PC-3 (cell line): ENCODE measurements at places on chromosomes 2 and 18. TPM values are rescaled to one million over a fixed set of nuclear protein-coding genes. Genes with fewer than 3 reads are reported as not detected.

GRCh38 chr2:2056531-2056930, 274.5 kb downstream of the MYT1L start:
- DNase-seq = no peak

GRCh38 chr2:110865188-110865587, 132.8 kb downstream of the ACOXL start:
- DNase-seq = peak; percentile 68

DNA sequence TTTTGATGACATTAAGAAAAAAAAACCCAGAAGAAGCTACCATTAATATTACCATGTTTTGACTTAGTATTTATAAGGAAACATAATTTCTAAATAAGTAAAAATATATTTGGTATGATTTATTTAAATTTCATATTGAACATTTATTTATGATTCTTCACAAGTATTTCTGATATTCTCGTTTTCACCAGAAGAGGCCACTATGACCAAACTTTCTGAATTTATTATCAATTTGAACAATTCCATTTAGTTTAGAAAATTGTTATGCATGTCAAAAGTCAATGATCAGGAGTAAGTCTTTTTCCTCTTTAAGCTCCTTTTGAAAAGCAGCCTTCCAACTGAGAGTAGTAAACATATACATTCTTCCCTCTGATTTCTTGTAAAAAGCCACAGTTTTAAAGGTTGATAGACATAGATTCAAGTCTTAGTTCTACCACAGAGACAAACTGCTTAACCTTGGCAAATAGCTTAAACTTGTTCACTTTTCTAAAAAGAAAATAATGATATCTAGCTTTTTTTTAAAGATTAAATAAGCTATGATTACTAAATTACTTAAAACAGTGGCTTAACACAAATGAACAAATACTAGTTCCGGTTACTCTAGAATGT, 329.9 kb downstream of the TRIB2 start:
- DNase-seq = peak; percentile 56

DNA sequence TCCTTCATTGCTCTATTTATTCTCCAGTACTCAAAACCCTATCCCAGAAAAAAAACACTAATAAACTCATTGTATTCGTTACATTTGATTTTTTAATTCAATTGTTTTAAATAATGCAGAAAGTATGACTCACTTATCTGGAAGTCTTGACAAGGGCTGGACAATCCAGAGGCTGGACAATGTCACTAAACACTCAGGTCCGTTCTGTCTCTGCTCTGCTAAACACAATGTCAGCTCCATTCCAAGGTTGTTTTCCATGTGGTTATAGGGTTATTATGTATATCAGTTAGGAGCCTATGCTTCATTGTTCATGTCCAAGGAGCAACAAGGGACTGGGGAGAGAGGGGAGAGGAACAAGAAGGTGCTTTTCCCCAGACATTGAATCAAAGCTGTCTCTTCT, 125.5 kb downstream of the IRS1 start:
- no peak for DNase-seq

PSMD1 gene
- 154 and 208 TPM in 2 replicates for total RNA-seq
